ENCODE measurements at places on chromosomes 7 and 10.

- no peak for DNase-seq
Measured at GRCh38 chr7:43560742-43561330, 22.1 kb upstream of the STK17A start.

GRCh38 chr10:27819781-27820531 is 74.3 kb upstream of the MKX start:
- no peak for DNase-seq

DNA sequence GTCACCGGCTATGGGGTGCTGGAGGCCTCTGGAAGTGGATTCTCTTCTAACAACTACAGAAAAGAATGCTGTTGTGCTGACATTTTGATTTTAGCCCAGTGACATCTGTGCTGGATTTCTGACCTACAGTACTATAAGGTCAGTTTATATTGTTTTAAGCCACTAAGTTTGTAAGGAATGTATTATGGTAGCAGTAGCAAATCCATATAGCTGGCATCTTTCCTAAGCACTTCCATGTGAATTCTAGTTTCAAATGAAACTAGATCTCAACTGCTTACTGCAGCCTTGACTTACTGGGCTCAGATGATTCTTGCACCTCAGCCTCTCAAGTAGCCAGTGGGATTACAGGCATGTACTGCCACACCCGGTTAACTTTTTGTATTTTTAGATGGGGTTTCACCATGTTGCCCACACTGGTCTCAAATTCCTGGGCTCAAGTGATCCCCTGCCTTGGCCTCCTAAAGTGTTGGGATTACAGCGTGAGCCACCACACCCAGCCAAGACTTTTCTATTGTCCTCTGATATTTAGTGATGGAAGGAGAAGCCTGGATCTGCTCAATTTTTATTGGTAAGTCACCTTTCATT is 414.0 kb downstream of the PHTF2 start:
- no peak for DNase-seq

DNA sequence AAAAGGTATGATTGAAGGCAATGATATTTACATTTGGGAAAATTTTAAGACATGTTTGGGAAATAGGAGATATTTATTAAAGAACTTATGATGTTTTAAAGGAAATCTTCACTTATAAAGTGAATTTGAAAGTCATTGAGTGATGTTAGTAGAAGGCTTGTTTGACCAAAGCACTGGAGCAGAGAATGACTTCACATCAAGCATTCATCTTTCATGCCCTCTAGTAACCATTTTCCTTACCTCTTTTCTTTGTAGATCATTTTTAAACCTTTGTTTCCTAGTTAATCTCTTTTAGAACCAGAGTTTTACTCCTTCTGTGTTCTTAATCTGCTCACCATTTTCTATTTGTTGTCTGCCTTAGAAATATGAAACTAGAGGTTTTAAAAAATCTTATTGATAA is 111.3 kb upstream of the FOXP2 start:
- no peak for DNase-seq

DNA sequence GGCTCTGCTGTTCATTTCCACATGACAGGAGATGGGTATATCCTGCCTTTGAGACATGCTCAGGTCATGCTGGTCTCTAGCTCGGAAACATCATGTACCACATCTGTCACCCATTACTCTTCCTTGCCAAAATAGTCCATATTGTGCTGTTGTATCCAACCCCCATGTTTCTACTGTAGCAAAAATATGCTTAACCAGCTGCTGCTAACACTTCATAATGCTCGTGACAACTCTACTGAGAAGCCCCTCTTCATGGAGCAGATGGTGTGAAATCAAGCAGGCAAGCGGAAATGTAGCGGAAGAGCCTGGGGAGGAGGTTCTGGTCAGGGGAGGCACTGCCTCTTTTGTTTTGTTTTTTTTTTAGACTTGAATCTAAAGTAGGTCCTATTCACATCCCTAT is 82.9 kb downstream of the NPY start:
- no peak for DNase-seq

DNA sequence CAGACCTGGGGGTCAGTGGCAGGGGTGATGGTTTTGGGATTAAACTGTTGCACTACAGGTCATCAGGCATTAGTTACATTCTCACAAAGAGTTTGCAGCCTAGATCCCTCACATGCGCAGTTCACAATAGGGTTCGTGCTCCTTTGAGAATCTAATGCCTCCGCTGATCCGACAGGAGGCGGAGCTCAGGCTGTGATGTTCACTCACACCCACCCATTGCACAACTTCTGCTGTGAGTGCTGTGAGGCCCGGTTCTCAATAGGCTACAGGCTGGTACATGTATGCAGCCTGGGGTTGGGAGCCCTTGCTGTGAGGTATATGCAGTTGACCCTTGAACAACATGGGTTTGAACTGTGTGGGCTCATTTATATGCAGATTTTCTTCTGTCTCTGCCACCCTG is 416.4 kb downstream of the GFRA1 start:
- no peak for DNase-seq

DNA sequence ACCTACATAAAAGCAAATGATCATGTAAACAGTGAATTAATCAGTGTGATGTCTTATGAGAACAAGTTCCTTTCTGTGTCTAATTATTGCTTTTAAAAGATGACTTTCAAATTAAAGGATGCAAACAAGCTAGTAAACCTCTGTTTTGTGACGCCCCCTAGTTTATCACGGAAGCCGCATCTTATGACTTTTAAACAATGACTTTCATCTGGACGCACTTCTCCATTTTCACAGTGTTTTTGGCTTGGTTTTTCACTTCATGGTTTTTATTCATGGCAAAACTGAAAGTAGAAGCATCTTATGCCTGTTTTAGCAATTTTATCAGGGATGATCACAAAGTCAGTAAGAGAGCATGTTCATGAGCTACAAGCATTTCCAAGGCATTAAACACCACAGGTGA is 35.0 kb downstream of the ITGA8 start:
- DNase-seq, result no peak

DNA sequence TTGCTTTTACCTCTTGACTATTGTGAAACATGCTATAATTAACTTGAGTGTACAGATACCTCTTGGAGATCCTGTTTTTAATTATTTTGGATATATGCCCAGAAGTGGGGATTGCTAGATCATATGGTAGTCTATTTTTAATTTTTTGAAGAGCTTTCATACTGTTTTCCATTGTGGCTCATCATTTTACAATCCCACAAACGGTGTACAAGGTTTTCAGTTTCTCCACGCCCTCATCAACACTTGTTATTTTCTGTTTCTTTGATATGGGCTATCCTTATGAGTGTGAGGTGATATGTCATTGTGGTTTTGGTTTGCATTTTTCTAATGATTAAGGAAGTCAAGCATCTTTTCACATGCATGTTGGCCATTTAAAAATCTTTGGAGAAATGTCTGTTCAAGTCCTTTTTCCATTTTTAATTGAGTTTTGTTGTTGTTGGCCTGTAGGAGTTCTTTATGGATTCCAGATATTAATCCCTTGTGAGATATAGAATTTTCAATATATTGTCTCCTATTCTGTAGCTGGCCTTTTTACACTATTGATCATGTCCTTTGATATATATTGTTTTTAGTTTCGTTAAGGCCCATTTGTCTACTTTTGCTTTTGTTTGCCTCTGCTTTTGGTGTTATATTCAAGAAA is 7.5 kb downstream of the AGK start:
- no peak for DNase-seq

DNA sequence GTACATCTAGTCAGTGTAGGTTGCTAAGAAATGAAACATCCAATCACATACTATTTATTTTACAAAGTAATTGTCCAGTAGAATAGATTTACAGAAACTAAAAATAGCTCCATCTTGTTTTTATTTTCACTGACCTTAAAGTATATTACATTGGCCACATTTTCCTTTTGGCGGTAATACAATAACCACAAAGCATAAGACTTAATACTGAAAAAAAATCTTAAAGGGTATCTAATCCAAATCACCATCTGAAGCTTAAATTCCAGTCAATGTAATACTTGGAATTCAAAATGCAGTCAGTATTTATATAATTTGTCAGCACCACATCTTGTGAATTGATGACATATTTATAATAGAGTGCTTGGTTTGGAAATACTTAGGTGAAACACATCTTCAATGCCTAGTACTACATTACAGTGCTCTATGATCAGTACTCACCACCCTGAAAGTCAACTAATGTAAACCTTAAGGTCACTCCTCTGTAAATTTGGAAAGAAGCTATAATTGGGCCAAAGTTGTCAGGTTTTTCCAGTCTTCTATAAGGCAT is 8.9 kb downstream of the ANKMY2 start:
- DNase-seq, result no peak

- DNase-seq, result no peak
Measured at GRCh38 chr10:133196221-133196915, 33.6 kb upstream of the UTF1 start.

DNA sequence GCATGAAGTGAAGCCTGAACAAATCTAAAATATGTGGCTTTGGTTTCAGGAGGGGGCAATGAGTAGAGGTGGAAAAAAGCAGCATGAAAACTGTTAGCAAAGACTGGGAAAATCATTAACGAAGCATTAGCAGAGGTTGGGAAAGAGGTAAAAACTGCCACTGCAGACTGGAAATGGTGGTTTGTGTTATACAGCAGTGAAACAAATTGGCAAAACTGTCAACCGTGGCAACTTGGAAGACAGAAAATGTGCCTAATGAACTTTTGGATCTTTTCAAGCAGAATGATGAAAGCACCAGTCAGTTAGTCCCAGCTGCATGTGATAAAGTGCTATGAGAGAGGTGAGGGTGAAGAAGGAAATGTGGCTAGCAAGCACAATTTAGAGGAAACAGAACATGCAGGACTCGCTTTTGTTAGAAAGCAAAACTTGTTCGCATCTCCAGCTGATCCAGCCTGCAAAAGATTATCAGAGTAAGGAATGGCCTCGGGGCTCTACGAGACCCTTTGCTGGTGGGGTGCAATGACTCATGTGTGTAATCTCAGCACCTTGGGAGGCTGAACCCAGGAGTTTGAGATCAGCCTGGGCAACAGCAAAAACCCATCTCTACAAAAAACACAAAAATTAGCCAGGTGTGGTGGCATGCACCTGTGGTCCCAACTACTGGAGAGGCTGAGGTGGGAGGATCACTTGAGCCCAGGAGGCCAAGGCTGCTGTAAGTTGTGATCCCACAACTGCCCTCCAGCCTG is 45.7 kb downstream of the SKIDA1 start:
- no peak for DNase-seq

DNA sequence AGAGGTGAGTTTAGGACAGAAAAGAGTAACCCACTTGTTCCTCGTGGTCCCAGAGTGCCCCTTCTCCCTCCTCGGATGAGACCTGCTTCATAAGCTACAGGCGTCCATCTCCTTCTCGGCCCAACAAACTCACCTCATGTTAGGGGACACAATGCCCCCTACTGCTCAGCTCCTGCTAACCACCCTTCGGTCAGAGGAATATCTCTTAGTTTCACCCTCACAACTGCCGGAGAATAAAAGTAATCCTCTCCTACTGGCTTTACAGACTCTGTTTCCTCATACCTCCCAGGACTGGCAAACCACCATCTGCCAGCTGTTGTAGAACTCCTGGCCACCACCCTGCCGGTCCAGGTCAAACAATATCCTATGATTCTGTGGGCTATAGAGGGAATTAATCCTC is 3.2 kb downstream of the AKR1B15 start:
- no peak for DNase-seq

DNA sequence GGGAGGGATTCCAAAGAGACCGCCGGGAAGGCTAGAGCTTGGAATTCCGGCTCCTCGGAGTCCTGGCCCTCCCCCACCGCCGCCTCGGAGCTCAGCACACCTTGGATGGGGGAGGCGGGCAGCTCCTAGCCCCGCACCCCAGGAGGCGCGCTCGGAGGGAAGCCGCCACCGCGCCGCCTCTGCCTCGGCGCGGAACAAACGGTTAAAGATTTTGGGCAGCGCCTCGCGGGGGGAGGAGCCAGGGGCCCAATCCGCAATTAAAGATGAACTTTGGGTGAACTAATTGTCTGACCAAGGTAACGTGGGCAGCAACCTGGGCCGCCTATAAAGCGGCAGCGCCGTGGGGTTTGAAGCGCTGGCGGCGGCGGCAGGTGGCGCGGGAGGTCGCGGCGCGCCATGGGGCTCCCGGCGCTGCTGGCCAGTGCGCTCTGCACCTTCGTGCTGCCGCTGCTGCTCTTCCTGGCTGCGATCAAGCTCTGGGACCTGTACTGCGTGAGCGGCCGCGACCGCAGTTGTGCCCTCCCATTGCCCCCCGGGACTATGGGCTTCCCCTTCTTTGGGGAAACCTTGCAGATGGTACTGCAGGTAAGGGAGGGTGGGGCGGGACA is at the start of gene CYP26A1:
Gene CYP26A1, plus strand, starts transcription at position 355 of the 608 bp plus-strand sequence. Its CDS starts 42 bp downstream, at position 397.
- DNase-seq, result no peak

- no peak for DNase-seq
Measured at GRCh38 chr7:104207348-104207730, 474 bp downstream of the ORC5 start.

DNA sequence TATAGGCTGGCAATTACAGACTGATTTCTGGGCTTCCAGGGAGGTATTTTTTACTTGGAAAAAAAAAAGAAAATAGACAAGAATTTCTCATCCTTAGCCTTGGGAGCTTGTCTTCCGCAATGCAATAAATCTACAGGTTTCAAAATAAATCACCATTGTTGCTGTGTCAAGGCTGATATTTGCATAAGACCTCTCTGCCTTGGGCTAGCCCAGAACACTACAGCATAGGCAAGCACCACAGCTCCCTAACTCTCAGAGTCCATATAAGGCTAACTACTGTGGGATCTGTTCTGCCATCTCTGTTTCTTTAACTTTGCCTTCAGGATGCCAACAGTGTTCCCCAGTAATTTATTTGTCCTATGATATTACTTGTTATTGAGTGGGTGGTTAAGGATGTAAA is 64.4 kb downstream of the ZWINT start:
- DNase-seq, result no peak

- DNase-seq, result no peak
Measured at GRCh38 chr7:13198036-13198435, 510.6 kb downstream of the ARL4A start.

DNA sequence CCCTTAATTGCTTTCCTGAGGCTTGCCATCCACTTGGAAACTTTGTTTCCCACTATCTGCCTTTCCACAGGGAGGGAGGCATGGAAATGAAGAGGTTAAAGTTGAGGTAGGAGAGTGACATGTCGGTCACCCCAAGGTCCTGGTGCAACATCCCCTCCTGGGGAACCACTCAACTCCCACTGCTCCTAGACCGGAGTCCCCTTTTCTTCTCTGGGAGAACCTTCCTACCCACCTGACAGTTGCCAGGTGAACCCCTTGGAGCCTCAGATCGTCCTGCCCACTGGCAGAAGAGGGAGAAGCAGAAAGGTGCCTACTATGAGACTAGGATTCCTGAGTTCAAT is 21.7 kb downstream of the IMPDH1 start:
- no peak for DNase-seq

- no peak for DNase-seq
Measured at GRCh38 chr7:16791071-16791470, 13.7 kb downstream of the AGR2 start.

Measured in T-helper 1 cell (primary cell).